ENCODE measurements at places on chromosomes 5 and 9.

DNA sequence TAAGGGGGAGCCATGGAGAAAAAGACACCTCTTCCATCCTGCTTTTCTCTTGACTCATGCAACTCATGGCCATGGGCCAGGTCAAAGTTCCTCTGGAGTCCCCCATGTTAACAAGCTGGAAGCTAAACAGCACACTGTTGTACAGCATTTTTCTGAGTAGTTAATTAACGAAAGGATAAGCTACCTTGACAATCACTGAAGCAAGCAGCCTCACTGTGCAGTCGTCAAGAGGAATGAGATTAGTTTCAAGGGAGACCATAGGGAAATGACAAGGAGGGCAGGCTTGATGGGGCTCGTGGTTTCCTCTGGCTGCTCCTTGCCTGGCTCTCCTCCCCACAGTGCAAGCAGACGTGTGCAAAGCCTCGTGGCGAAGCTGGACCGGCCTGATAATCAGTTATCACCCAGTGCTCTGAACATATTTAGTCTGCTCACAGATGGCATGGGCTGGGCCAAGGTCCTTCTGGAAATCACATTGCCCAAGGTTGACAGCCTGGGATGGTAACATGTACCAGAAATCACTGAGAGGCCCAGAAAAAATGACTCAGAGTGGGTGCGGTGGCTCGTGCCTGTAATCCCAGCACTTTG, 209.5 kb downstream of the SLIT3 start:
- no peak for DNase-seq

- no peak for DNase-seq
These were observed 326.9 kb downstream of the ARHGEF28 start for GRCh38 chr5:73952872-73953271.

- no peak for DNase-seq
These were observed 25.6 kb downstream of the USP20 start for GRCh38 chr9:129860653-129861446.

GRCh38 chr9:126499005-126499910, 114.5 kb upstream of the LMX1B start:
- DNase-seq, result peak; percentile 65

GRCh38 chr9:132087438-132088030, 7.9 kb upstream of the MED27 start:
- DNase-seq, result no peak

- no peak for DNase-seq
These were observed 36.1 kb upstream of the NXNL2 start for GRCh38 chr9:88498880-88499279.

- DNase-seq, result no peak
These were observed 419.4 kb upstream of the CLINT1 start for GRCh38 chr5:158278216-158278925.

DNA sequence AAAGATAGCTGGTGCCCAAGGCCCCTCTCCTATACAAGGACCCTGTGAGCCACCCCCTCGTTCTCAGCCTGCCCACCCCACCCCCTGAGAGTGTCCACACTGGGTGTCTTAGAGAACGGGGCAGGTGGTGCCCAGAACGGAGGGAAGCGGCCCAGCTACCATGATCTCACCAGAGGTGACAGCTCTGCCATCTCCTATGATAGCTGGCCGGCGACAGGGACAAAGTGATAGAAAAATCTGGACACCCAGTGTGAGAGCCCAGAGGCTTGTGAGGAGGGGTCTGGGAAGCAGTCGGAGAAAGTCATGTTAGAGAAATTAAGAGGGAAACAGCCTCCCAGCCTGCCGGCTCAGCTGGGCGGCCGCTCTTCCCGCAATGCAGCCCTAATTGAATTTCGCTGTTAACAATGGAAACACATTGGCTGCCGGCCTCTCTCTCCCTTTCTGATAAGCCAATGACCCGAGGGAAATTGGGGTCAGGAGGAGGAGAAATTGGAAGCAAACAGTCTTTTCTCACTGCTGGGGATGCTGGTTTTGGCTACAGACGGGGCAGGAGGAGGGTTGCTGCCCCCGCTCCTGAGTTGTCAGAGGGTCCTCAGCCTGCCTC, 32.3 kb downstream of the HK3 start:
- DNase-seq, result no peak

- peak; percentile 78 for DNase-seq
These were observed 813 bp downstream of the GNAQ start for GRCh38 chr9:78030553-78031443.

GRCh38 chr5:150517272-150518152, 9.6 kb downstream of the NDST1 start:
- peak; percentile 82 for DNase-seq

GRCh38 chr9:135888126-135888765, 19.1 kb downstream of the CAMSAP1 start:
- DNase-seq, result no peak

DNA sequence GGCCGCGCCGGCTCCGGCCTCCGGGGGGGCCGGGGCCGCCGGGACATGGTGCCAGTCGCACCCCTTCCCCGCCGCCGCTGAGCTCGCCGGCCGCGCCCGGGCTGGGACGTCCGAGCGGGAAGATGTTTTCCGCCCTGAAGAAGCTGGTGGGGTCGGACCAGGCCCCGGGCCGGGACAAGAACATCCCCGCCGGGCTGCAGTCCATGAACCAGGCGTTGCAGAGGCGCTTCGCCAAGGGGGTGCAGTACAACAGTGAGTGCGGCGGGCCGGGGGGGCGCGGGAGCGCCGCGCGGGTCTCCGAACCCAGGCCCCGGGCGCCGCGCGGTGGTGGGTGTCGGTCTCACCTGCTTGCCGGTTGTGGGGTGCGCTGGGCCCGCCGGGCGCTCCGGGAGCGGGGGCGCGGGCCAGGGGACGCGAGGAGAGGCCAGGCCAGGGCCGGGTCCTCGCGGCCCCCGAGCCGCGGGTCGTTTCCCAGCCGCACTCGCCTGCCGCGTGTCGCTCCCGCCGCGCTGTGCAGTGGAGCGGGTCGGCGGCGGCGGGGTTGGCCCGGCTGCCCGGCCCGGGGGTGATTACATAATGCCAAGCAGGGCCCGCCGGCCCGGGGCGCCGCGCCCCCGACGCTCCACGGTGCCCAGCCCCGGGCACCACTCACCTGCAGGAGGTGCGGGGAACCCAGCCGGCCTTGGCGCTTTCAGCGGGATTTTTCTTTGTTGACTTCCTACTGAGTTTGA, 492 bp downstream of the RABL6 start:
- DNase-seq, result peak; percentile 62

DNA sequence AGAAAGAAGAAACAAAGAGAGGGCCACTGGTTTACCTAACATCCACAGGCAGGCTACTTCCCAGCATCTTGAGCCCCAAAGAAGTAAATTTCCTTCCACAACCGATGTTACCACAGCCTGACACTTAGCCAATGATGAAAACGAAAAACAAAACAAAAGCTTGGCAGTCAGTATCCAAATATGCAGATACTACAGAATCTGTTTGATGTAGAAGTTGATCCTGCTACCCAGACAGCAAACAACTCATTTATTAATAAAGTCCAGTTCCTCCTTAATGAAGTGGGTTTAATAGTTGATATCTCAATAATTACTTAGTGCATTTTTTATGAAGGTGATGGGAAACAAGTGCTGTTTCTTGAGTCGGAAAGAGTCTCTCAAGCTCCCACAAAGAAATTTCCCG, 67.1 kb upstream of the GABRP start:
- no peak for DNase-seq

GRCh38 chr5:113039934-113040285, 63.3 kb downstream of the DCP2 start:
- DNase-seq, result no peak

DNA sequence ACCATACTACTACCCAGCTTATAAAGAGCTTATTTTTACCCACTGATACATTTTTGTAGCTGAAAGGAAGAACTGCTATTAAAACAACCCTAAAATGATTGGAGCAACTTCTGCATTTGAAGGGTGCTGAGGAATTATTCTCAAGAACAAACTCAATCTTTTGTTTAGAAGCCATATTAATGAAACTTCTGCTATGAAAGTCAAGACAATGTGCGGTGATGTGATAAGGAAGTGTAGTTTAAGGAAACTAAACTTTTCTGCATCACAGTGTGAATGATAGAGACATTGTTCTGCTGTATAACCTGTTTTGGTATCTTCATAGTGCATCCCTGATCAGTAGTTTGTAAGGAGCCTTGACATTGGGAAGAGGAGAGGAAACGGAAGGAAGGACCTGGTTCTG, 408.5 kb downstream of the TMEM38B start:
- DNase-seq, result no peak

GRCh38 chr9:69885931-69886330, 65.3 kb downstream of the CFAP95 start:
- no peak for DNase-seq

DNA sequence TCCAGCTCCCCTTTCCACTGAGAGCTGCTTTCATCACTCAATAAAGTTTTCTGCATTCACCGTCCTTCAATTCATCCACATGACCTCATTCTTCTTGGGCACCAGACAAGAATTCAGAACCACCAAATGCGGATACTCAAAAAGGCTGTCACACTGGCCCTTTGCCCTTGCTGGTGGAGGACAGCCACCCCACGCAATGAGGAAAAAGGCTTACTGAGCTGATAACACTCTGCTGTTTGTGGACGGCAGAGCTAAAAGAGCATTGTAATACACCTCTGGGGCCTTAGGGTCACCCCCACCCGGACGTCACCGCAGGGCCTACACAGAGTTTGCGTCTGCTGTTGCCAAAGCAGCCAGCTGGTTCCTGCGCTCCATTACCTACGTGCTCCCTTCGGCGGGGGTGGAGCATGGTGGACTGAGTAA, 51.2 kb upstream of the ZNF608 start:
- no peak for DNase-seq

- DNase-seq, result no peak
These were observed 25.6 kb downstream of the STC2 start for GRCh38 chr5:173302546-173303155.

GRCh38 chr5:149583394-149583793, 2.1 kb downstream of the ARHGEF37 start:
- no peak for DNase-seq

- DNase-seq, result no peak
These were observed 106.8 kb downstream of the MED27 start for GRCh38 chr9:131972889-131973288.

DNA sequence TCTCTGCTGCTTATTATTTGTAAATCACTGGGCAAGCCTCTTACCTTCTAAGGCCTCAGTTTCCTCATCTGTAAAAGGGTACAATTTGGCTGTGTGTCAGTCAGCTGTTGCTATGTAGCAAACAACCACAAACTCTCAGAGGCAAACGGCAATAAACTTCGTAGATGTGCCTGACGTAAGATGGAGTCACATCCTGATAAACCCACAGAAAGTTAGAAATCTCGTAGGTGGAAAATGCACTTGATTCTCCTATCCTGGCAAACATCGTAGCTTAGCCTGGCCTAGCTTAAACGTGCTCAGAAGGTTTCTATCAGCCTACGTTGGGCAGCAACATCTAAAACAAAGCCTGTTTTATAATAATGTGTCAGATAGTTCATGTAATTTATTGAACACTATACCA, 35.0 kb upstream of the UNC5A start:
- DNase-seq, result no peak

- no peak for DNase-seq
These were observed 287.0 kb downstream of the DMRT2 start for GRCh38 chr9:1337169-1337568.

DNA sequence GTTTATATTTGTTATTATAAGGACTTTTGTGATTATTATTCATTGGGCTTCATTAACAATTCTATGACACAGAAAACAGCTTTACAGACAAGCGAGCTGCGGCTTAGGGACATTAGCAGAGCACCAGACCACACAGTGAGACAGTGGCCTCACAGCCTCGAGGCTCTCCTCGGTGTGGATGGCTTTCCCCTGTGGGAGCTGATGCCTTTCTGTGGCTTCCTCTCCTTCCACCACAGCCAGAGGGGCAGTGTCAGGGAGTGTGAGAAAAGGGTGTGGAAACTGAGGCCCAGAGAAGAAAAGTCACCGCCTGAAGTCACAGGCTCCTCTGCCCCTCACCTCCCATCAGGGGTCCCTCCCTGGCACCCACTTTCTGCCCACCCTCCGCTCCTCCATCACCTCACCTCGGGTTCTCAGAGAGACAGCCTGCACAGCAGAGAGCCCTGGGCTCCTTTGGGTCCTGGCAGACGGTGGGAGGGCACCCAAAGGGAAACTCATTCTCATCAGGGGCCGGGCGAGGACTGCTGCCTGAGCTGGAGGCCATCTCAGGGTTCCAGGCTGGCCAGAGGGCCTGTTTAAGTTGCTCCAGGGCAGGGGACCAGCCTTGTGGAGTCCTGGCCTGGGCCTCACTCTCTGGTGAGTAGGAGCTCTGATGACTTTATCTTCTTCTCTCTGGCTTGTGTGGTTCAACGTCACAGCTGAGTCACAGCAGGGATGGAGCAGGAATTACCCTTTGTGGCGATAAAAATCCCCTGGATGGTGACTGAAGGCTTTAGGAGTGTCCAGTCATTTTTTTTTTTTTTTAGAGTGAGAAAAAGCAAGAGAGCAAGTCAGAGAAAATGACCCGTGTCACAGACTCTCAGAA, 830 bp downstream of the TRAF1 start:
- DNase-seq, result no peak

DNA sequence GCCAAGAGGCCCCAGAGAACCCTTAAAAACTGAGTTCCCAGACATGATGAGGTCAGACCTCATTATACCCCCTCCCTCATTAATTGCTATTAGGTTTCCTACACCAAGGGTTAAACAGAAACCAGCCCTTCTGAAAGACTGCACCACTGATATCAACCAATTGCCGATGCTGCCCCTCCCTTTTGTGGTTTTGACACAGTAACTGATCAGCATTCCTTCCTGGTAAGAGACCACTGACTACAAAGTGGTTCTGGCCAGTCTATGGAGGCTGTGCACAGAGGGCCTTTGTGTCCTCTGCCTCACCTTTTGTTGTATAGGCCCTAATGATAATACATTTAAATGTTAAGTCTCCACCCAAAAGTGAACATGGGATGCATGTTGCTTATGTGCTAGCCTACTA, 201.5 kb downstream of the FRMD3 start:
- no peak for DNase-seq

DNA sequence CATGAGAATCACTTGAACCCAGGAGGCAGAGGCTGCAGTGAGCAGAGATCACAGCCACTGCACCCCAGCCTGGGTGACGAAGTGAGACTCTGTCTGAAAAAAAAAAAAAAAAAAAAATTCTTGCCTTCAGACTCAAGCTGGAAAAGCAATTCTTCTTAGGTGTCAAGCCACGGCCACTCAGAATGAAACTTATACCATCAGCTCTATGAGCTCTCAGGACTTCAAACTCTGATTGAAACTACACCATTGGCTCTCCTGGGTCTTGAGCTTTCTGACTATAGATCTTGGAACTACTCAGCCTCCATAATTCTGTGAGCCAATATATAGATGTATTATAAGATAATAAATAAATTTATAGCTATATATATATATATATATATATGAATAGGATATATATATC, 12.9 kb upstream of the FGF10 start:
- no peak for DNase-seq

DNA sequence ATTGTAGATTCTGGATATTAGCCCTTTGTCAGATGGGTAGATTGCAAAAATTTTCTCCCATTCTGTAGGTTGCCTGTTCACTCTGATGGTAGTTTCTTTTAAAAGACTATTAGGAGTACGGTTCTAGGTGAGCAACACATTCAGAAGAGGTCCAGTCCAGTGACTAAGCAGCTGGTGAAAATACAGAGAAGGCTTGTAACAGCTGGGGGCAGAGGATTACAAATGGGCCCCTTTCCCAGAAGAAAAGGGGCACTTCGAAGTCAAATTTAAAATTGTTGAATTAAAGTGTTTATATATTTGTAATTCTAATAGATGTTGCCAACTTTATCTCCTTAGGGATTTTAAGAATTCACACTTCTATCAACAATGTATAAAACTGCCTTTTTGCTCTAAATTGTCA, 720.5 kb downstream of the TLE4 start:
- DNase-seq, result no peak

Data from lower lobe of right lung (tissue), 2 donors.